ENCODE measurements at places on chromosomes 1 and 21.

GRCh38 chr1:114105421-114105979 lies 48.2 kb downstream of the SYT6 start:
- DNase-seq: no peak

DNA sequence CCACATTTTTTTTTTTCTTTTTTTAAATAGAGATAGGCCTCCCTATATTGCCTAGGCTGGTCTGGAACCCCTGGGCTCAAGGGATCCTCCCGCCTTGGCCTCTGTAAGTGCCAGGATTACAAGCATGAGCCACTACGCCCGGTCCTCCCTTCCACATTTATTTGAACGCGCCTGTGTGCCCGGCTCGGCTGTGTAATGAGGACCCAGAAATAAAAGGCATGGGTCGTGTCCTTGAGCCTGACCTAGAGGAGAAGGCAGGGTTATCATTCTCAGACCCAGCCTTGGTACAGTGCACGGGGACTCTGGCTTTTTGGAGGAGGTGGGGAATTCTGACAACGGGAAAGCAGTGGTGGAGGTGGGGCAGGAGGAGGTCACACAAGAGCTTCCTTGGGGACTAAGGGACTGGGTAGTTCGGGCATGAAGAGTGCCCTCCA lies 841 bp downstream of the CENPF start:
- DNase-seq: peak; percentile 17

DNA sequence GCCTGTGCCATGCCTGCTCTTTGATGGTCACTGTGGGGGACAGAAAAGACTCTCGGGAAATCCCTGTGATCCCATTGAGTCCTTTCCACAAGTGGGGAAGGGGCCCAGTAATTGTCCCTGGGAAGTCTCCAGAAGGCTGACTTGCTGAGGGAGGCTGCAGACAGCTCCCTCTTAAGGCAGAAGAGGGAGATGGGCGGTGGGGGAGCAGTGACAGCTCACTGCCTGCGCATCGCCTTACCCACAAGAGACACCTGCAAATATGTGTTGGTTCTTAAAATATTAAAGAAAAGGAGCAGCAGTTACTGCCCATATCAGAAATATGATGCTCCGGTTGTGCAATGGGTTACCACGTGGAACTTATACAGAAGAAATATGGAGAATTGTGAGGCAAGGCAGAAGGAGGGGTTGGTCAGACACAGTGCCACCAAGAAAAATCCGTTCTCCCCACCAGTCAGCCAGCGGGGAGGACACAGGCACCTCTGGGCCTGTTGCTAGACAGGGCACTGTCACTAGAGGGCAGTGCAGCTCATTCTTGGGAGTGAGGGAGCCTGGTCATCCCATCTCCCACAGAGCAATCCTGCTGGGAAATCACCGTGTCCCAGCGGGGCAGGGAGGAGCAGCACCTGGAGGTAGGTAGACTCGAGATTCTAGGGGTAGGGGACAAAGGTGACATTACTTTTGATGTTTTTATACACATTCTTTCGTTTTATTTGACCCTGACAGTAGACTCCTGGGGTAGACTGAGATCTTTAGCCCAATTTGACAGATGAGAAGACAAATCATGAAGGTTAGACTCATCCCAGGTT lies 6.9 kb upstream of the CAMK1G start:
- peak; percentile 77 for DNase-seq

- no peak for DNase-seq
These were observed 161.1 kb upstream of the RRP15 start for GRCh38 chr1:218123968-218124367.

DNA sequence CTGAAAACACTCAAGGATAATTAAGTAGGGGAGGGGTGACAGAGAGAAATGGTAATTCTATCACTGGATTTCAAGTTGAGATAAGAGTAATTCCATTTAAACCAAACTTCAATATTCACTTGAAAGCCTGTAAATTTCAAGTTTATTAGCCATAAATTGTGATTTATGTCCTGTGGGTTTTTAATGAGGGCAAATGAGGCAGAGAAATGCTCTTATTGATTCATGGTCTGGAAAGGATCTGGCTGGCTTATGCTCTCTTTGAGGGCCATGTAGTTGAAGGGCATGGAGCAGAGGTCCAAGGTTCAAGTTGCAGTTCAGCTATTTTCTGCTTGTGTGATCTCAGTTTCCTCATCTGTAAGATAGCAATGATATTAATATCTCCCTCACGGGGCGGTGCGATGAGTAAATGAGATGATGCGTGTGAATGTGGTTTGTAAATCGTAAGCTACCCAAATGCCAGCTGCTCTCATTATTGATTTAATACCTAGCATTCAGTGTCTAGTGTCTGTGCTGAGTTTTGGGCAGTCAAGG lies 12.3 kb downstream of the OLFML3 start:
- DNase-seq: no peak

DNA sequence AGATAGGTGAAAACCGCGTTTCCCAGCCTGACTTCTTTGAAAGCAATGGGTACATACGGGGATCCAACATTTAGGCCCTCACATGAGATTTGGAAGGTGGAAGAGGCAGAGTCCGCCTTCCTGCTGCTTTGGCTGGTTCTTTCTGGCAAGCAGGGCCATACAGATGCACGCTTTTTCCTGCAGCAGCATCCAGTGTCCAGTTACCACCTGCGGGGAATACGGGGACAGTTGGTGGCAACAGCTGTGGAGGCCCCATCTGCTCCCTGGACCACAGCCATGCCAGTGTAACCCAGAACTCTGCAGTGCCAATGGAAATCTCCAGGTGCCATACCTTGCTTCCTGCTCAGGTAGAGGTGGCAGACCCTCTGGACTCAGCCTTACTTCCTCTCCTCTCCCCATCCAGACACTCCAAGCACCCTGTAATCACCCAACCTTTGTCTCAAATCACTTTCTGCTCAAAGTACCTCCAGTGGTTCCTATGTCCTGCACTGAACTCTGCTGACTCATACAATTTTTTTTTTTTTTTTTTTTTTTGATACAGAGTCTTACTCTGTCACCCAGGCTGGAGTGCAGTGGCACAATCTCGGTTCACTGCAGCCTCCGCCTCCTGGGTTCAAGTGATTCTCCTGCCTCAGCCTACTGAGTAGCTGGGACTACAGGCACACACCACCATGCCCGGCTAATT lies 68.3 kb downstream of the SLC16A1 start:
- no peak for DNase-seq

- no peak for DNase-seq
These were observed 15.4 kb downstream of the LPAR3 start for GRCh38 chr1:84877592-84877991.

- peak; percentile 64 for DNase-seq
These were observed 610 bp downstream of the RBM8A start for GRCh38 chr1:145926686-145927062.

GRCh38 chr1:43123031-43123430 lies 49.1 kb downstream of the EBNA1BP2 start:
- no peak for DNase-seq

DNA sequence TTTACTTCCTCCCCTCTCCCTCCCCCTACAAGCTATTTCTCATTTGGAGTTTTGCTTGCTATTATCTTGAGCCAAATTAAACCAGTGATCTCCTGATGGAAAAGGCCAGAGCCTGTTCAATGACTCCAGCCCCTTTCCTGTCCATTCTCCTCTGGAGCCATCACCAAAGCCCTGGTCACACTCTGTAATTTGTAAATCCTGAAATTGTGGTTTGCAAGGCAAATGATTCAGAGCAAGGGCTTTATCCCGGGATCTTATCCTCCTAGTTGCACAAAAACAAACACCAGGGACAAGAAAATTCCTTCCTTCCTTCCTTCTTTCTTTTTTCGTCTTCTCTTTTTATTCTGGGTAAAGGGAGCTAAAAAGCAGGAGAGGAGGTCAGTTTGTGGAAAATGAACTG lies 366.1 kb upstream of the ST6GALNAC5 start:
- DNase-seq: no peak

DNA sequence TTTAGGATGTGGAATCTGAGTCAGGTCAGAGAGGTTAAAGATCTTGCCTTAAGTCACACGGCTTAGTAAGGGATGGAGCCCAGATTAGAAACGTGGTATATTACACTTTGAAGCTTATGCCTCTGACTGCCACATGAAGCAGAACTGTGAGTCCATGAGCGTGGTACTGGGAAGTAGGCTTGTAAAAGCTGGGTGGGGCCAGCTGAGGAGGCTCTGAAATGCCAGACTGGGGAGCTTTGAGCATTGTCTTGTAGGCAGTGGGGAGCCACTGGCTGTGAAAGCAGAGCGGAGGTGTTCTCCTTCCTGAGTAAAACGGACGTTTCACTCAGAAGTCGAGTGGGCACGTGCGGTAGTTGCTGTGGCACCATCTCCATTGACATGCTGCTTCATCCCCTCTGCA lies 72.6 kb upstream of the USP24 start:
- DNase-seq: no peak

DNA sequence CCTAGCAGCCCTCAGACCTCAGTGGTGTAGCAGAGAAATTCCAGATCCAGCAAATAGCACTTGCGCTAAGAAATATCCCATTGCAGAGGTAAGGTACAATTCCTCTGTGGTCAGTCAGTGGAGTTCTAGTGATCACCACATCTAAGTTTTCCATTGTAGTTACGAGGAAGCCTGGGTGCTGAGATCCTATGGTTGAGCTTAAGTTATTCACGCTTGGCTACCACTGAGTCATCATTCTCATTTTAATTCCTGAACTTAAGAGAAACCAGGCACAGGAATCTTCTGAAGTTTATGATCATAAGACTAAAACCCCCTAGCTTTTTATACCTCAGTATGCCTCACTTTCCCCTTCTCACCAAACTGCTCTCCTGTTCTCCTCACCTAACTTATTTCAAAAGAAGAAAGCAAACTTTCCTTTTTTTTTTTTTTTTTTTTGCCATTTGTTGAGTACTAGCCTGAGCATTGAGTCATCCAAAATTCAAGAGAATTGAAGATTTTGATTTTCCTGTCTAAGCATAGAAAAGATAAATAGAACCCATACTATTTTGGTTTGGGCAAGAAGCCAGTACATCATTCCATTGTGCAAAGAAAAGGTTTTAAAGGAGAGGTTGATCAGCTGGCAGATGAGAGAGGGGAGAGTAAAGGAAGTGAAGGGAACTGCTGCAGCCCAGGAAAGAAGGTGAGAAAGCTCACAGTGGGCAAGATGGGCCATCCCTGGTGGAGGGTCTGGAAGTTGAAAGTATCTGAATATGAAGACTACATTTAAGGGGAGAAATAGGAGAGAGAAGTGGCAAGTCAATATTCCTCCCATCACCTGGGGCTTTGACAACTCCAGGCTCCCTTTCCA lies 39.9 kb downstream of the SERBP1 start:
- no peak for DNase-seq

DNA sequence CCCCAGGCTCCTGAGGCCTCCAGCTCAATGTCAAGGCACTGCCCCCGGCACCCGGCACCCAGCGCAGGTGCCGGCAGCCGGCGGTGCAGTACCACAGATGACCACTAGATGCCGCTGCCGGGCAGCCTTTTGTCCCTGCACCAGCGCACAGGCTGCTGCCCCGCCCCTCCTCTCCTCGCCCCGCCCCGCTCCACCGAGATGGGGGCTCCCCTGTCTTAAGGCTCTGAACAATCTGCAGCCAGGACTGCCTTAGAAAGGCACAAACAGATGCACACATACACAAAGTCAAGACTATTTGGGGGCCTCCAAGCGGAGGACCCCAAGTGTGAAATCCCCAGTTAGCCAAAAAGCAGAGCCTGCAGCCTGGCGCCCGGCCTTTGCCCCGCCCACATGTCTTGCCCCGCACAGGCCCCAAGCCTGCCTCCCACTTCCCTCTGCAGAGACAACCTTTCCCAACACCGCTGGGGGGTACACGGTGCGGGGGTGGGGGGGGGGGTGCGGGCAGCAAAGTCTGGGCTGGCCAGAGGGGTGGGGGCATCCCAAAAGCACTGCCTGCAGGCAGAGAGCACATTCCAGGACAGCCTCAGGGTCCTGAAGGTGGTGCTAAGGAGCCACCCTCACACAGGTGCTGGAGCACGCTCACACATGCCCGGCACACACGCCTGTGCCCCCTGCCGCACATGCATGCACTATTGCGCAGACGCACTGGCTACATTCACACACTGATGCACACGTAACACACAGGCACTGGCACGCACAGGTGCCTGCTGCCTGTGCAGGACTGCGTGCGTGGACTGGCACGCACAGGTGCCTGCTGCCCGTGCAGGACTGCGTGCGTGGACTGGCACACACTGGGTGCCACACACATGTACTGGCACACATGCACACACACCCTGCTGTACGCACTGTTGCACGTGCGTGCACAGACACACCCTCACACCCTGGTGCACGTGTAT lies 37.1 kb downstream of the ARHGEF16 start:
- DNase-seq: peak; percentile 76

DNA sequence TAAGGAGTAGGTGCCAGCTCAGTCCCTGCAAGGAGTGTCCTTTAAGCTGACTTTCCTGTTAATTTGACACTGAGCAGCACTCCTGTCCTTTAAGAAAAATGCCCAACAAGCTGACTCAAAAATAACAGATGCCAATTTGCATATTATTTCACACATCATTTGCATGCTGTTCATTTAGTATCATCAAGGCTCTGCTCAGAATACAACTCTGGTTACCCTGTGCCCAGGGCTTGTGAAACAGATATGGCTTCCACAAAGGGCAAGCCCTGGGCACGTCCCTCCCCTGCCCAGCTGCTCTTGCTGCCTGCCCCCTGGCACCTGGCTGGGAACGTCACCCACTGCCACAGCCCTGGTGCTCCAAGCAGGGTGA lies 10.3 kb downstream of the KCNN3 start:
- DNase-seq: no peak

DNA sequence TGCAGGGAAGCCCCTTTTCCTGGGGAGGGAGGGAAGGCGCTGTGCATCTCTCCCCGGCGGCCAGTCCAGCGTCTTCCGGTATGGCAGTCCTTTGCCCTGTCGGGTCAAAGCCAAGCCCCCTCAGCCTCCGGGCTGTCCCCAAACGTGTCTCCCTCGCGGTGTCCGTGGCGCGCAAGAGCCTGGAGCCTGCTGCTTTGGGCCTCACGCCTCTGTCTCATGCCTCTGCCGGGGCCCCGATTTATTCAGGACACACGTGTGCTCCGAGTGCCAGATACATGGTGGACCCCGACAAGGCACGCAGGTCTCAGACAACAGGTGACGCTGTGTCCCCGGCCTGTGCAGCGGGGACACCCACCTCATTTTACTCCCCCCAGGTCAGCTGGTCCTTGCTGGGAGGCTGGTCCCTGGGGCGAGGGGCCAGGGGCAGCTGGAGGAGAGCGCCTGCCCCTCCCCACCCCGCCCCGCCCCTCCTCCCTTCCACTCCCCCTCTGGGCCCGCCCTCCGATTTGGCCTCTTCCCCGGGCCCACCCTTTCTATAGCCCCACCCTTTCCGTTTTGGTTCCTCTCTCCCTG lies 176.7 kb downstream of the CAMTA1 start:
- DNase-seq: no peak

DNA sequence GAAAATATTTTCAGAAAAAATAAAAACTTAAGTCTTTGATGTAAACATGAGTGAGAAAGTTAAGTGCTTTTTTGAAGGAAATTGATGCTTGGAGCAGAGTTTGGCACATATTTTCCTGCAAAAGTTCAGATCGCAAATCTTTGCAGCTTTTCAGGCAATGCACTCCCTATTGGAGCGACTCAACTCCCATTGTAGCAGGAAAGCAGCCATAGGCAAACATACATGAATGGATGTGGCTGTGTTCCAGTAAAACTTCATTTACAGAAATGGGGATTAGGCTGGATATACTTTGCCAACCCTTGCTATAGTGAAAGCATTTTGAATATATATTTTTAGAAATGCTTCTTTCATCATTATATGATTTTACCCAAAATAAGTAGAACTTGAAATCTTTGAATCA lies 8.1 kb downstream of the AGL start:
- DNase-seq: no peak

- DNase-seq: no peak
These were observed 156.7 kb downstream of the SYT2 start for GRCh38 chr1:202553560-202554038.

GRCh38 chr1:190098107-190098506 lies 379.6 kb downstream of the BRINP3 start:
- no peak for DNase-seq

- no peak for DNase-seq
These were observed 989.5 kb downstream of the MRPL39 start for GRCh38 chr21:24617819-24618218.
